ENCODE measurements at places on chromosomes 12 and 14. TPM values are rescaled to one million over a fixed set of nuclear protein-coding genes. Genes with fewer than 3 reads are reported as not detected.

GRCh38 chr12:52440821-52441319 is 6.7 kb upstream of the KRT75 start:
- no peak for DNase-seq

- no peak for DNase-seq
Observed at GRCh38 chr14:23386999-23387398, 10.2 kb downstream of the CMTM5 start.

GRCh38 chr12:44380861-44381260 is 495.3 kb downstream of the NELL2 start:
- DNase-seq: no peak

Gene PTMS
- total RNA-seq: 352 TPM

DNA sequence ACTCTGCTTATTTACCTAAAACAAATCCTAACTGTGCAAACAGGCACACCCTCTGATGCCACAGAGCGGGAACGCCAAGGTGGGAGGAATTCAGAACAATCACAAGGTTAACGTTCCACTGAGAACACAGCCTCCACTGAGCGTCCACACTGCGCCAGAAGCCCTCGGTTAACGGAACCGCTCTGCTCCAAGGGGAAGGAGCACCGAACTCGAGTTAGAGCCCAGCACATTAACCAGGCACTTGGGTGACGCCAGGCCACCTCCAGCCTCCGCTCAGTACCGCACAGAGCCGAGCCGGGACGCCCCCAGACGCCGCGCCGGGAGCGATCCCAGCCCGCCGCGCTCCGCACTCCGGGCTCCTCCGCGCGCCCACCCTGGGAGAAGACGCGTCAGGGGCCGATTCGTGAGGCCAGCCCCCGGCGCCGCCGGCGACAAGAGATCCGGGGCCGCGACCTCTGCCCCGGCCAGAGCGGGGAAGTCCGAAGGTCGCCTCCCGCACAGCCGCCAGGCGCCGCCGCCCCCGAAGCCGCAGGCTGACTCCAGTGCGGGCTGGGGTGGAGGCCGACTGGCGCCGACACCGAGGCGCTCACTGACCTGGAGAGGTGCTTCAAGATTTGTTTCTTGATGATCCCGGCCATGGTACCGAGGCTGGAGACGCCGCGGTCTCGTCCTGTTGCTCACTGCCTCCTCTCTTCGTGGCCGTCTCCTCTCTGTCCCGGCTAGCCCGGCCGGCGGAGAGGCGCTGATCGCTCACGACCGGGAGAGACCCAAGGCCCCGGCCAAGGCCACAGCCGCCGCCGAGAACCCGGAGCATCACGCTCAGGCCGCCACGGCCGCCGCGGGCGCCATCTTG is 450 bp downstream of the BLTP3B start:
- peak; percentile 69 for DNase-seq

GRCh38 chr12:68012712-68013111 is 23.5 kb downstream of the IFNG-AS1 start:
- DNase-seq: no peak

- no peak for DNase-seq
Observed at GRCh38 chr12:19757317-19757877, 318.1 kb downstream of the AEBP2 start.

DNA sequence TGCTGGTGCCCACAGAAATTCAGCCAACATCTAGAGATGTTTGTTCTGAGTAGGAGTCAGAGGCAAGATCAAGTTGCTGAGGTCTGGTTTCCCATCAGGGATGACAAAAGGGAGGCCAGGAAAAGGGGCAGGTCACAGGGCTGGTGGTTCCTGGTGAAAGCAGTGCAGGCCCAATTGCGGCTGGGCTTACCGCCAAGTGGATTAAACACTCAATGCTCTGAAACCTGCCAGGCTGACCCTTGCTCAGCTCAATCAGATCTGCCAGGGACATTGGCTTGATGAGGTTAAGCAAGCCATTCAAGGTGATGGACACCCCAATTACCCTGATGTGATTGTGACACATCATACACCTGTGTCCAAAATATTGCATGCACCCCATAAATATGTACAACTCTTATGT is 5.5 kb upstream of the OAS1 start:
- DNase-seq: no peak

GRCh38 chr12:24996102-24996797 is 47.3 kb upstream of the BCAT1 start:
- DNase-seq: no peak

DNA sequence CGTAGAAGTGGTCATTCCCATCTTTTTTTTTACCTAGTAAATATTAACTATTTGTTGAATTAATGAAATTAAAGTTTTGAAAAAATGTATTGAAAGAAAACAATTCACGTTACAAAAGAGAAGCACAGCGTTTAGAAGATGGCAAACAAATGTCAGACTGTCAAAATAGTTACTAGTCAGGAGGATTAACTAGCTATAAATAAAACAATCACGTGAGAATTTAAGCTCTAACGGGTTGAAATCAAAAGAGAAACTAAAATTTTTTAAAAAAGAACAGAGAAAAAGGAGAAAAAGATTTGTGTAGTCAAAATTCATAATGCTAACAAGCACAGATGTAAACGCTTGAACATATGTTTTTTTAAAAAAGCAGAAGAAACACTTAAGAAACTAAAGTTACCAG is 26.4 kb downstream of the DDHD1 start:
- DNase-seq: no peak

Gene SLC6A12
- total RNA-seq: 0.40 TPM

DNA sequence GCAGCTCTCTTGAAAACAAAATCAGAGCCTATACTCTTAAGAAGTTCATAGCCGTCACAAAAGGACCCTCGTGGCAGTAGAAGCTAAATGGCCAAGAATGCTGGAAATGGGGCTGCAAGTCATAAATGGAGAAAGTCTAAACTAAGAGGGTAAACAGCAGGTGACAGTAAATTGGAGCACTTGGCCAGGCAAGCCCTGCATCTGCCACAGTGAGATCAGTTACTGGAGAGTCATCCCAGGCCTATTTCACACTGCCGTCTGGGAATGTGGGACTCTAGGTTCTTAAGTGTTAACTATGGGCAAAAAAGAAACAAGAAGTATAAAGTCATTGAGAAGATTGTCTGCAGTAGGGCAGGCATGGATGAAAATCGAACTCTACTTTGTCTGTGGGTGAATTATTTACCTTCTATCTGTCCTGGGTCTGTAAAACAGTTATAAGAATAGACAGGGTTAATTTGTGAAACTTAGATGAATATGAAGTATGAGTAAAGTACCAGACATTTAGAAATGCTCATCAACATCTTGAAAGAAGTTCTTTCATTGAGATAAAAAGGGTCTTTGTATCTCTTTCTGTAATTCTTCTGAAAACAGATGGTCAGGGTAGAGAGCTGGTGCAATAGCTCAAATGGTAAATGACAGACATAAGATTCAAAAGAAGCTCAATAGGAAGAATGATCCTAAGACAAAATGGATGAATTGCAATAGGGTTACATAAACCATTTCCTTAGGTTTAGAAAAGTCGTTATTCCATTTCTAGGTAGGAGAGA is 792.5 kb downstream of the DIO2 start:
- no peak for DNase-seq

GRCh38 chr14:104654119-104654518 is 35.3 kb upstream of the INF2 start:
- DNase-seq: no peak

Gene HOXC12
- total RNA-seq: 0.22 TPM

DNA sequence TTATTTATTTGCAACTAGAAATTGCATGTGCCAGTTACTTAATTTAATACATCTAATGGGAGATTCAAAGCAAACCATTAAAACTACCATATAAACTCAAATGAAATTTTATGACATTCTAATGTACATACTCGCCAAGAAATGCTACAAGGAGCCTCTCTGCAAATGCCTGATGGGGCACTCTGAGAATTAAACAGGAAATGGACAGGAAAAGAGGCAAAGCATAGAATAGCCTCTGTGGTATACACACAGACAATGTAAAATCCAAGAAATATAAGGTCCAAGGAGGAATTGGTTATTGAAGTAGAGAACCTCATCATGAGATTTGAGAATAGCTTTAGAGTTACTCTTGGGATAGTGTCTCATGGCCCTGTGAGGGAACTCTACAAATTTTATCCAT is 41.2 kb downstream of the RAB21 start:
- no peak for DNase-seq

DNA sequence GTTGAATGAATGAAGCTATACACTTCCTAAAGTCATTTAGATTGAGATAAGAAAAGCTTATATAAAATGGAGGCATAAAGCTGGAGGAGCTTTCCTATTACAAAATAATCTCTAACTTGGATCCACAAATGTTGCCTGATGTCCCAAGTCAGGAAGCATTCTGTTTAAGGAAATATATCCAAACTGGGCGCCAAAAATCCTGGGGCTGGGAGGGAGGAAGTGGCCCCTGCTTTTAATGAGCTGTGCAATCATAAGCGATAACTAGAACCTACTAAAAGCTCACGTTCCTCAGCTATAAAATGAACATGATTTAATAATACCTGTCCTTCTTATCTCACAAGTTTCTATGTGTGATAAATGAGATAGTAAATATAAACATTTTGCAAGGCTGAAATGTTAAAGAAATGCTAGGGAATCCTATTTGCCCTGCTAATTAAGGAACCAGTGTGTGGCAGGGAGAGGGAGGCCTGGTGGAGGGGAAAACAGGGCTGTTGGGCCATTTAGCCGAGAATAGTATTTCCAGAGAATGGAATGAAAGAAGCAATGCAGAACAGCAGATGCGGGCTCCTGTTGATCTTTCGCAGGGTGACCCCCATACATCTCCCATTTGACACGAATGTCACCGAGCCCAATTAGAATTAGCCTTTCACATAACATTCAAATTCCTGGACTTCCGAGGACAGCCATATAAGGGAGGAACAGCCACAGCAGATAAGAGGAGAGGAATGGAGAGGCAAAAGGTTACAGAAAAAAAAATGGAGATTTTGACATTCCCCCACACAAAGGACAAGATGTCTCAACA is 25.9 kb downstream of the DUSP6 start:
- no peak for DNase-seq

- DNase-seq: no peak
Observed at GRCh38 chr12:1006255-1006654, 15.2 kb downstream of the ERC1 start.

DNA sequence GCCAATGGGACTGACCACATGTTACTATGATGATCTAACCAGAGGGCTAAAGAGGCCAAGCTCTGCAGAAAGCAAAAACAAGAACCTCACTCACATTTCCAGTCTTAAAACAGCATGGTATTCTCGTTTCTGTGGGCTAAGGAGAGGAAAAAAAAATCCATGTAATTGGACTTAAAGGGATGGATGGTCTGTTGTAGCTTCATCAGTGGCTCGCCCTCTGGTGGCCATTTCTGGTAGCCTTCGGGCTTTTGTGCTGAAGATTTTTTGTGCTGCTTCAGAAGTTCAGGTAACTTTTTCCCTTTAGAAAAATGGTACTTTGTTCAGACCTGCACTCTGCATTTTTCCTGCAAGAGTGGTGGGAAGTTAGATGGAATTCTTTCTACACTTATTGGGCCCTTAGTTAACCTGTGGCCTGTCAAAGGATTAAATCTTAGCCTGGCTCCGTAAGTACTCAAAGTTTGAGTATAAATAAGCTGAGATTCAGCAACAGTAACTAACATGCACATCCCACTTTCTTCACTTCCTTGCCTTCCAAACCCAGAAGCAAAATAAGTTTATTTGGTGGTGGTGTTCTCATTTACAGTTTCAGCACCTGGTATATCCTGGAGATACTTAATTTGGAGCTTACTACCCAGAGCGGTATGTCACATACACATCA is 22.3 kb downstream of the DCAF4 start:
- DNase-seq: peak; percentile 85

DNA sequence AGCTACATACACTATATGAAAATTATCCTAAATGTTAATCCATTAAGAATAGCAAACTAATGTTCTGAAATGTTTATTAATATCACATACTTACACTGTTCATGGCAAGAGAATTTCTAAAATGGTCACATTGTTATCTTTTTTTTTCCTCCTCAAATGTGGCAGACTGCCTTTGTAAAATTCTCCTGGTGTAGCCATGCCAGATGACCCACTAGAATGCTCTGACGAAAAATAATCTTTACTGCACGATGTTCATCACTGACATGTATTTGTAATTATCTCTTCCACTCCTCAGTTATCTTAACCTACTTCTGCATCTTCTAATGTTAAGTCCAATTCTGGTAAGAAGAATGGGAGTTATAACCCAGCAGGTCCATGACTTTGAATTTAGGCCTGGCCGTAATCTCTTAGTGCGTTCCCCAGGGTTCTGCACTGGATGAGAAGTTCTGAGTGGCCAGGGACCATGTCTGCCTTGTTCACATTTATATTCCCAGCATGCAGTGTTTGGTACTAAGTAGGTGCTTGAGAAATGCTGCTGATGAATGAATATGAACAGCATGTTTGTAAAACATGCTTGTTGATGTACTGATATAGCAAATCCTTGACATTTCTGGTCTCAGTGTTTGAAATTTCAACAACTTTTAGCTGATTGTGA is 46.7 kb downstream of the NOPCHAP1 start:
- DNase-seq: no peak

GRCh38 chr14:32602699-32603098 is 273.6 kb downstream of the AKAP6 start:
- no peak for DNase-seq

GRCh38 chr14:99884834-99885648 is 91.8 kb downstream of the EML1 start:
- DNase-seq: no peak

- no peak for DNase-seq
Observed at GRCh38 chr12:56223571-56224101, 506 bp upstream of the NABP2 start.

DNA sequence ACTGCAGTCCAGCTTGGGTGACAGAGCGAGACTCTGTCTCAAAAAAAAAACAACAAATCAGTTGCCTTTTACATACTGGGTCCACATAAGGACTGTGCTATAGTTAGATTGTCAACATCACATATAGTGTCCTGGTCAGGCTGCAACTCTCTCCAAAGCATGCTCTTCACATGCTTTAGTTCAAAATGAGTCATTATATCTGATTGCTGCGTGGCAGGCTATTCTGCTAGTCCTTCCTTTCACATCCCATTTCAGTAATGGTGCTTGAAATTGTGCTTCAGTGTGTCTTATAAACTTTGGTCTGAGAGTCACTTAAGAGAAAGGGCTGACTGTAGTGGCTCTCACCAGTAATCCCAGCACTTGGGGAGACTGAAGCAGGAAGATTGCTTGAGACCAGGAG is 6.9 kb downstream of the LETMD1 start:
- no peak for DNase-seq

GRCh38 chr14:38047195-38047902 is 160.4 kb upstream of the SSTR1 start:
- peak; percentile 55 for DNase-seq

DNA sequence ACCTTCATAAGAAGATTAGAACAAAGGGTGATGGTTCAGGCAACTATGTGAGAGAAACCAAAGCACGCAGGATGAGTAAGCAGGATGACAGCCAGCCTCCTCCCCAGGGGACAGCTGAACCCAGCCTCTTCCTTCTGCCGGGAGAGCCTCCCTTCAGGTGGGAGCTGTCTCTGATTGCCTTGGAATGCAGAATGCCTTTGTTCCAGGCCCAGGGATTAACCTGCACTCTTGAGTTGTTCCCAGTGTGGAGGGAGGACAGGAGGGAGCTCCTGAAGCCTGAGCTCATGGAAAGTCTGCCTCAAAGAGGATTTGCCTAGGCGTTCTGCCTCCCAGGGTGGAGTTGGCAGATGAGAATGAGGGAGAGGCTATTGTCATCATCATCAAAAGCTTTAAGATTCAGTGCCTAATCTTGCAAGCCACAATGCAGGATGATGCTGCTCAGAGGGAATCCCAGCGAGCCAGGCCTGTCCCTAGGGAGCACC is 3.6 kb upstream of the KRT6A start:
- no peak for DNase-seq
